CD4-positive, alpha-beta T cell treated with Interferon alpha-2 for 1 hour (primary cell): ENCODE measurements at places on chromosomes 16 and 17.

- no peak for DNase-seq
Measured at GRCh38 chr17:45289301-45290268, 27.2 kb downstream of the MAP3K14 start.

- no peak for DNase-seq
Measured at GRCh38 chr16:85593494-85594221, 19.5 kb upstream of the GSE1 start.

GRCh38 chr17:9598661-9599060 lies 22.2 kb downstream of the CFAP52 start:
- DNase-seq = no peak

DNA sequence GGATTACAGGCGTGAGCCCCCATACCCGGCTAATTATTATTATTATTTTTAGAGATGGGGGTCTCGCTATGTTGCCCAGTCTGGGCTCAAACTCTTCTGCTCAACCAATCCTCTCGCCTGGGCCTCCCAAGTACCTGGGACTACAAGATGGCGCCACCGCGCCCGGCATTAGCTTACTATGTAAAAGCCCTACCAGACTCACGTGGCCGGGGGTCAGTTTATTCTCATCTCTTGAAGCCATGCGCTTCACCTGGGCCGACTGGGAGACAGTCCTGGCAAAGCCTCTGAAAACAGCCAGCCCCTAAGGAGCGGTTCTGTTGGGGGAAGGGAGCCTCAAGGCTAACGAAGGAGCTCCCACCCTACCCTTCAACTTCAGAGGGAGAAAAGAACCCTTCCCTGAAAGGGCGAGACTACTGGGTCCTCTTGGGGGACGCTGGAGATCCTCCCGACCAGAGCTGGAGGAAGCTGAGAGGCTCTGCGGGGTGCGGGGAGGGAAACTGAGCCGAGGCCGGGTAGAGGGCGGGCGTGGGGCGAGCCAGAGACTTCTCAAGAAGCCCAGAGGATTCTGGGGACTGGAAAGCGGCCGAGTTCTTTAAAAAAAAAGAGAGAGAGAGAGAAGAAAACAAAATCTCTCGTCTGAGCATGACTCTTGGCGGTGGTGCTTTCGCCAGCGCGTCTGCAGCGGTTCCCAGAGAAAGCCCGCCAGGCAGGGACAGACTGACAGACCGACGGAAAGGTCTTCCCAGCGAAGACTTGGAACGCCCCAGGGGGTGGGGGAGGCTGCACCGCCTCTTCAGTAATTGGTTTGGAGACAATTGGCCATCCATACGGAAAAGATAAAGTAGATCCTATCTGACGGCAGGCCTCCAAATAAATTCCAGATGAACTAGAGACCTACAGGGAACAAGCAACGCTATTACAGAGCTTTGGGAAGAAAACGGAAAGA lies 5.6 kb upstream of the TUBG2 start:
- no peak for DNase-seq

DNA sequence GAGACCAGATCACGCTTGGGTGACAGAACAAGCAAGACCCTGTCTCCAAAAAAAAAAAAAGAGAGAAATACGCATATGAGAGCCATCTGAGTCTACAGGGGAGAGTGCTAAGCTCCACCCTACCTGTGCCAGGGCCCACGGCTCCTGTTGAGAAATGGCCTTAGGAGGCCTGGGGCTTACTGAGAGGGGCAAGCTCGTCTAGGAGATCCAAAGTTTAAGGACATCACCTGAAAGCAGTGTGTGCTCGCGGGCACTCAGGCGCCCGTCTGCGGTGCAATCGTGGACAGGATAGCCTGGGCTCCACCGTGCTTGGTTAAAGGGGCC lies 14.5 kb upstream of the BAIAP2 start:
- DNase-seq = no peak

GRCh38 chr17:28963055-28963611 lies 11.8 kb upstream of the PHF12 start:
- DNase-seq = no peak

DNA sequence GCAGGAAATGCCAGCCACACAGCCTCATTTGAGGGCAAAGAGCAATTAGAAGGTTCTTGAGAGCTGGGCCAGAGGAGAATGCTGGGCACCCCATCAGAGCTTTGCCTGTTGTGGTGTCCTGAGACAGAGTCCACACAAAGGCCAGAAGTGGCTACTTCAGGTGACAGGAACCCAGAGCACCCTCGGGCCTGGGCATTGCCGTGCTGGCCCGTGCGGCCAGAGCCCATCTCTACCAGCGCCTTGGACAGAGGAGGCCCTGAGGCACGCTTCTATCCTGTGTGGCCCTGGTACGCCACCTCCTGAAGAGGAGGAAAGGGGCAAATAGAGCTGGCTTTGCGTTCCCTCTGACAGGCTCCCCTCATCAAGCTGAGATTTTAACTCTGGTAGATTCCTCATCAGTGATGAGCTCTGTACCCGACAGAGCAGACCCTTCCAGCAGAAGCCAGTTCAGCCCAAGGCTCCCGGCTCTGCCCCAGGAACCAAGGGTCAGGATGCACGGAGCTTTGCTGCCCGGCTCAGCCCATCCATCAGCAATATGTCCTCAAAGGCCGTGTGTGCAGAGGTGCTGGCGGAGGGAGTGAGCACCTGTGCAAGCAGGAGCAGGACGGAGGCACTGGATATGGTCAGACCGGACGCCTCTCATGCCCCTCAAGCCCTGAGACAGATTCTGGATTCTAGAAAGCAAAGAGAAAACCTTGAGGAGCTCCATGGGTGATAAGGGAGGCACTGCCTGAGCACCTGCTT lies 3.4 kb upstream of the RASD1 start:
- no peak for DNase-seq

GRCh38 chr17:65177901-65178300 lies 40.7 kb downstream of the RGS9 start:
- DNase-seq = no peak

- DNase-seq = no peak
Measured at GRCh38 chr17:7823581-7824001, 10.4 kb upstream of the KDM6B start.

DNA sequence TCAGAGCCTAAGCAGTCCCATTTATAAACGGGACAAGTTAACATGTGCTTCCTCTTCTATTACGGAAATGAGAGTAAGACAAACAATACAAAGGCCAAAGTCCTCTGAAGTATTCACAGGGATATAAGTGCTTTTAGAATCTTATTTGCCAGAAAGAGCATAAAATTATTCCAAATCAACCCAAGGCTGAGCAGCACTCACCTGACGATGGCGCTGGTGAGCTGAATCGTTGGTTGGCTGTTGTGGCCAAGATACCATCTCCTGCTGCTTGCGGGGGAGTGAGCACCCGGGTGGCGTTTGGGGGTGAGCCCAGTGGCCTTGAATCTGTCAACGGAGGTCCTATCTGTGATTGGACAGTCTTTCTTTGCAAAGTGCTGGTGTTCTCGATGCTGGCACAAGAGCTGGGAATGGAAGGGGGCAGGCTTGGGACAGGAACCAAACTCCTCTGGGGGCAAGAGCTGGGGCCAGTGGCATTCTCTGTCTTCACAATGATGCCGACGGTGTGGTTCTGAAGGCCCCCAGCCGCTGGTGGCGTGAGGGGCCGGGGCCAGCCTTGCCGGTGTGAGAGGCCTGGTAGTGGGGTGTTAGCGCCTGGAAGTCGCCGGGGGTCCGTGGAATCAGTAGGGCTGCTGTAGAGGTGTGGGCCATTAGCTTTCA lies 9.5 kb upstream of the DHRS13 start:
- peak; percentile 20 for DNase-seq

DNA sequence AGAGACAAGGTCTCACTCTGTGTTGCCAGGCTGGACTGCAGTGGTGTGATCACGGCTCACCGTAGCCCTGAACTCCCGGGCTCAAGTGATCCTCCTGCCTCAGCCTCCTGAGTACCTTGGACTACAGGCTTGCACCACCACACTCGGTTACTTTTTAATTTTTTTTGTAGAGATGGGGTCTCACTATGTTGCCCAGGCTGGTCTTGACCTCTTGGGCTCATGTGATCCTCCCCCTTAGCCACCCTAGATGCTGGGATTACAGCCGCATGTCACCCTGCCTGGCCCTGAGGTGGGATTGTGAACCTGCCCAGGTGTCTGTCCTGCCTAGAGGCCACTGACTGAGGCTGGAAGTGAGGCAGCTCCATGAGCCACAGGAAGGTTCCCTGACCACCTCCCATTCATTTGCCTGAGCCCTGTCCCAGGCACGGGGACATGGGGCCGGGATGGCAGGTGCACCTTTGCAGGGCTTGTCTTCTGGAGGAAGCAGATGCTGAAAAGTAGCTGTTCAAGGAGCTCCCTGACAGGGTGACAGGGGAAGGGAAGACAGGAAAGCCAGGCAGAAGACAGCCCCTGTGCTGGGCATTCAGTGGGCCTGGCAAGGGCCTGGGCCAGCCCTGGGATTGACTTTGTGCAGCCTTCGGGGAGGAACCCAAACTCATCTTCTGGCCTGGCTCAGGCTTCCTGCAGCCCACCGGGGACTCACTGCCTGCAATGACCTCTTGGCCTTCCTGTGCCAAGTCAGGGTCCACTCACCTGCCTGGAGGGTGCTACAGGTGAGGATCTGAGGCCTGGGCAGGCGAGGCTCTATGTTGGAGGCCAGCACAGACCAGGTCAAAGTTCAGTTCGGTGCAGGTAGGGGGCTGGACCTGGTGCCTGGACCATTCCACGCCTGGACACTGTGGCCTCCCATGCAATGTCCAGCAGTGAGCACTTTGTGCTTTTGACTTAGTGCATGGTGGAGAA lies 8.1 kb upstream of the NOTUM start:
- DNase-seq = no peak

DNA sequence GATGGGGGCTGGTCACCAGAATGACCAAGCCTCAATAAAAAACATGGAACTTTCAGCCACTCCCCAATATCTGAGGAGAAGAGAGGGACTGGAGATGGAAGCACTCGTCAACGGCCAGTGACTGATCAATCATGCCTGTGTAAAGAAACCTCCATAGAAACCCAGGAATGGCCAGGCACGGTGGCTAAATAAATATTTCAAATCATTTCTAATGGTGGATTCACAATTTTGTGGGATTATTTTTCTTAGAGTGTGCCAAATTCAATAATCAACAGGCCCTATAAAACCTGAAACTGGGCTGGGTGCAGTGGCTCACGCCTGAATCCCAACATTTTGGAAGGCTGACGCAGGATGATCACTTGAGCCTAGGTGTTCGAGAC lies 16.4 kb downstream of the NSMCE1 start:
- no peak for DNase-seq

DNA sequence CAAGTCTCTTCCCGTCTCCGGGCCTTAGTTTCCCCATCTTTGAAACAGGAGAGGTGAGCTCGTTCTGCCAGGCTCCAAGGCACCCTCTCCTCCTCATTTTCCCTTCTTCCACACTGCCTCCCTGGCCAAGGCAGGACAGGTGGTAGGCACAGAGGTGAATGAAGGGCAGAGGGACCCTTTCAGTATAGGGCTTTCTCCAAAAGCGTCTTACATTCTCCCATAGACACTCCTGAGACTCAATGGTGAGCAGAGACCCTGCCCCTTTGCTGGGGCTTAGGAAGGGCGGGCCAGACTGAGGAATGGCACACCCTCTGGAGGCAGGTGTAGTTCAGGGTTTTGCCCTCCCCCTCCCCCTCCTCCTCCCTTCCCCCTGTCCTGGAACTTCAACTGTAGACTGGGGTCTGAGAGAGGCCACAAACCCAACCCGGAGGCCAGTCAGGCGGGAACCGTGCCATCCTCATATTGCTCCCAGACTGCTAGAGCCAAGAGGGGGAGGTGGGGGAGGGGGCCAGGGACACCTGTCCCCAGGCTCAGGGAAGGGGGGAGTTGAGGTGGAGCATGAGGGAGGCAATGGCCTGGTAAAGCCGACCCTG lies 1.9 kb downstream of the PLEKHH3 start:
- DNase-seq = no peak

DNA sequence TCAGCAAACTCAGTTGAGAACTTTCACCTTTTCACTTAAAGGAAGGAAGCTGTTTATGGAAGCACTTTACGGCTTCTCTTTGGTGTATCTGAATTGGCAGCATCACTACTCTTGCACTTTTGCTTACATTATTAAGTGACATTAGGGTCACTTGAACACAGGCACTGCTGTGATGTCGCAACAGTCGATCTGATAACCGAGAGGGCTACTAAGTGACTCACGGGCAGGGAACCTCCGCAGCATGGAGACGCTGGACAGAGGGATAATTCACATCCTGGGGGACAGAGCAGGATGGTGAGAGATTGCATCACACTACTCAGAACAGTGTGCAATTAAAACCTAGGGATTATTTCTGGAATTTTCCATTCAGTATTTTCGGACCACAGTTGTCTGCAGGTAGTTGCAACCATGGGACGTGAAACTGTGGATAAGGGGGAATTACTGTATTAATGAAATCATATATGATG lies 56.5 kb downstream of the DNAH2 start:
- no peak for DNase-seq

GRCh38 chr16:68401871-68402747 lies 46.2 kb downstream of the SMPD3 start:
- DNase-seq = no peak

DNA sequence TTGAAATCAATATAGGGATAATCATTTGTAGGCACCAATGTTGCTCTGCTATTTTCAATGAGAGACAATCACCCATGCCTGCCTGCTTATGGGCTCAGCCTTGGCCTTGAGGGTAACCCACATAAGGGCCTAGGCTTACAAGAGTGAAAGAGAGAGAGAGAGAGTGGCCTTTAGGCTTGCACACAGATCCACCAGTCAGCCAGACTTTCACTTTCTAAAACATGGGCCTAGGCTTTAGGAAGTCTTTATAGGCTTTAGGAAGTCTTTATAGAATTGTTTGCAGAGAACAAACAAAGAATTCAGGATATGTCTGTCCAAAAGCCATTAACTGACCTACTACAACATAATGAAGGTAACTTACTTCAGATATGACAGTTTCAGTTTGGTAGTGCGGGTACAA lies 3.4 kb downstream of the ABCA9 start:
- DNase-seq = no peak

GRCh38 chr17:14813649-14814370 lies 451.3 kb downstream of the PMP22 start:
- DNase-seq = peak; percentile 30

GRCh38 chr17:31565652-31566051 lies 174.2 kb downstream of the RAB11FIP4 start:
- DNase-seq = no peak

GRCh38 chr17:3838206-3838605 lies 7.8 kb downstream of the NCBP3 start:
- no peak for DNase-seq
